ENCODE measurements at places on chromosomes 12 and 14.

DNA sequence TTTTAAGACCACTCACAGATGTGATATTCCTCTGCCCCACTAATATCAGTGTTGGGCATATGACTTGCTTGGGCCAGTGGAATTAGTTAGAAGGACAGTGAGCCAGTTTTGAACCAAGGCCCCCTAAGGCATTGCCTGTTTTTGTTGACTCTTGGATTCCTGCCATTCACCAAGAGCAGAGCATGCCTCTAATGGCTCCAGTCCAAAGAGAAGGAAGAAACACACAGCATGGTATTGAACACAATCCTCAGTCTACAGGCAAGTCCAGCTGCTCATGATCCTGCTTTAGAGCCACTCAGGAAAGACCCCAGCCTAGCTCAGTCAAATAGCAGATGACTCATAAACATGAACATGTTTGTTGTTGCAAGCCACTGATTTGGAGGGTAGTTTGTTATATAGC, 1201.5 kb downstream of the BCL11B start:
- no peak for DNase-seq

GRCh38 chr12:7034464-7034863, 16.2 kb upstream of the LPCAT3 start:
- no peak for DNase-seq

DNA sequence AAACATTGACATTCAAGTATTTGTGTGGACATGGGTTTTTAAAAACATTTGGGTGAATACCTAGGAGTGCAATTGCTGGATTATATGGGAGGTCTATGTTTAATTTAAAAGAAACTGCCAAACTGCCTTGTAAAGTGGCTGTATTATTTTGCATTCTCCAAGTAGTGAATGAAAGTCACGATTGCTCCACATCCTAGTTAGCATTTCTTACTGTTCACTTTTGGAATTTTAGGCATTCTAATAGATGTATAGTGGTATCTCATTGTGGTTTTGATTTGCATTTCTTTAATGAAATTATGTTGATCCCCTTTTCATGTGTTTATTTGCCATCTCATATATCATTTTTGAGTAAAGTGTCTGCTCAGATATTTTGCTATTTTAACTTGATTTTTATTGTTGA, 159.5 kb downstream of the FOXG1 start:
- no peak for DNase-seq

DNA sequence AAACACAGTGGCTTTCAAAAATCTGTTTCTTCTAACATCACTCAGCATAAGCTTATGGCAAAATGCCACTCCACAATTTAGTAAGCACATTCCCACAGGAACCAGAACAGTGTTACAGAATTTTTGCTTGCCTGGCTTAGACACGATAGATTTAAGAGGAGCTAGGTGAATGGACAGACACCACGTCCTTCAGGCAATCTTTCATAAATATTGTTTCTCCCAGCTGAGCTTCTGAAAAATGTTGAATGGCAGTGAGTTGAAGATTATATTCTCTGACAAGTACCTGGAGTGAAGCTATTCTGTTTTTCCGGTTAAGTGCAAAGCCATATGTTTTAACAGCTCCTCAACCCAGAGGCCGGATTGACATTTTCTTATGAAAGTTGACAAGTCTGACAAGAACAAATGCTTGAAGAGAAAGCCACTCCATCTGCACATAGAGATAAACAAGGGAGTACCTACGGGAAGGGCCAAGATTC, 102.0 kb downstream of the FSCB start:
- no peak for DNase-seq

DNA sequence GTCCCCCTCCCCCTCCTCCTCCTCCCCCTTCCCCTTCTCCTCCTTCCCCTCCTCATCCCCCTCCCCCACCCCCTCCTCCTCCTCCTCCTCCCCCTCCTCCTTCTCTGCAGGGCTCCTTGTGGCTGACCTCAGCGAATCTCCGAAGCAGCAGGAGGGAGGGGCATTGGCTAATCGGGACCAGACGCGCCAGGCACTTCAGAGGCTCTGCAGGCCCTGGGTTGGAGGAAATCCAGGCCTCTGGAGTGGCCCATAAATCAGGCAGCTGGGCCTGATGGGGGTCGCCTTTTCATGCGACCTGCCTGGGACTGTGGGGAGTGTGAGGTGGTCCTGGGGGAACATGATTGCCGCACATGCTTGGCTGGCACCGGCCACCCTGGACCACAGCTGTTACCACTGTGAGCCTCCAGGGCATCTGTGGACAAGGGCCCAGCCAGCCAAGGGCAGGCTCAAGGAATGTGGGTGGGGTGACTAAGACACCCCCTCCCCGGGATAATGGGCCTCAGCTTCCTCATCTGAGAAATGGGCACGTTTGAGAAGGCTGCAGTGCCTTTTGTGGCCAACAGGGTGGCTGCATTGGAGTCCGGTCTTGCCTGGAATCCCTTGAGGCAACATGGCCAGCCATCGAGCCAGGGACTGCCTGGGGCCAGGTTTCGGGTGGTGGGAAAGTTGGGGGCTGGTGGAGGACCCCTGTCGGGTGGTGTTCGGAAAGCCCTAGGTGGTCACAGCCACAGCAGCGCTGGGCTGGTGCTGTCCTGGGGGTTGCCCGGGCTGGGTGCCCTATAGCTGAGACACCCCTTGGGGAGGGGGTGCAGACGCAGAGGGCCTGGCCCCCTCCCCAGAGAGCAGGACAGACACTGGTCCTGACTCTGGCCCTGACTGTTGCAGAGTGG, 12.0 kb downstream of the KIF26A start:
- DNase-seq = no peak

DNA sequence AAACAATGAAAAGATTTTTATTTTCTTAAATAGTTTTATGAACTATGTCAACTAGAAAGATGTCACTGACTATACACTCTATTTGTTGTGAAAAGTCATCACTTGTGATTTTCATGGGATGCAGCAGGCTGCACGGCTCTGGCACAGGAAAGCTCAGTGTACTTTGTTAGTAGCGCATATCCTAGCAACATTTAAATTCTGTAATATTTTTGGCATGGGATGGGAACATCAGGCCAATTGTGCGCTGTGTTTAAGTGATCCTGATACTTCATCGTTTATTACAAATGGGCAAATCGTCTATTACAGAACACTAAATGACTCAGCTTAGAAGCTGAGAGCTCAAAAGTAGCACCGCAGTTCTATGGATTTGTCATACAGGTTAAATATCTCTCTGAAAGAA, 60.7 kb upstream of the SAV1 start:
- DNase-seq = no peak

DNA sequence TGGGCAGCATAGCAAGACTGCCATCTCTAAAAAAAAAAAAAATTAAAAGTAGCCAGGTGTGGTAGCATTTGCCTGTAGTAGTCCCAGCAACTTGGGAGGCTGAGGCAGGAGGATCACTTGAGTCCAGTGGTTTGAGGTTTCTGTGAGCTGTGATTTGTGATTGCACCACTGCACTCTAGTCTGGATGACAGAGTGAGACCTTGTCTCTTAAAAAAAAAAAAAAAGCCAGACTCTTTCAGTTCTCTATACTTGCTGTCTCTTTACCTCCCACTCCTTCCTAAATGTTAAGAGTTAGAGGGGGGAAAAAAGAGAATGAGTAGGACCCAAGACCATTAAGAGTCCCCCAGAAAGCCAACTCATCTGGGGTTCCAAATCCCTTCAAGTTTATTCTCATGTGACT, 17.8 kb downstream of the EIF2S1 start:
- no peak for DNase-seq

GRCh38 chr14:38848243-38848935, 254.6 kb downstream of the SEC23A start:
- no peak for DNase-seq

DNA sequence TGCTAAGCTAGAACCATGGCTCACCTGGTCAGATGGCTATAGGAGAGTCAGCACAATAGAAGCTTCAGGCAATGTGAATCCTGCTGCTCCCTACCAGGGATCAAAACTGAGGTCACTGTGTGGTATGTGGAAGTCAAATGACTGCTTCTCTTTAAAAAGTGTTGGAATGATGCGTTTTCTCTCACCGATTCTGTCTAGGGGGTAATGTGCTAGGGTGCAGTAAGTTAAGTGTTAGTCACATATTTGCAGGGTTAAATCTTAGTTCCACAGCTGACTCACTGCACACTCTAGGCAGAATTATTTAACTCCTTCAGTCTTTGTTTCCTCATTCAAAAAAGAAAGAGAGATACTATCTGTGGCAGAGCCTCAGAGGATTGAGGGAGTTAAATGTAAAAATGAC, 696.6 kb downstream of the DIO2 start:
- no peak for DNase-seq

GRCh38 chr12:68868043-68868790, 60.2 kb downstream of the MDM2 start:
- DNase-seq = no peak

- no peak for DNase-seq
Measured at GRCh38 chr12:110658242-110658641, 30.7 kb downstream of the HVCN1 start.

DNA sequence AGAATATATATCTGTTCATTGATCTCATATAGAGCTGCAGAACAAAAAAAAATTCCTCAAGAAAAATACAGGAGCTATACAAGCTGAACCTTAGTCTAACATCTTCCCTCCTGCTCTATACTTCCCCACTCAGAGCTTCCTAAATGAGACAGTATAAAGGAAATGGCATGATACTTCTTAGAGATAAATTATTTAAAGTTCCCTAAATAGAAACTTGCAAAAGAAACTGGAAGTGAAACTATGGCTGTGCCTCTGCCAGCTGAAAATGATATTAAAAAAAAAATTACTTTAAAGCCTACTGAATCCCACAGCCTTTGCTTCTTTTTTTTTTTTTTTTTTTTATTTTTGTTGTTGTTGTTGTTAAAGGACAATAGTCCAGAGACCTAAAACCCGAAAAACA, 11.6 kb upstream of the NEK9 start:
- no peak for DNase-seq

- DNase-seq = no peak
Measured at GRCh38 chr12:101891462-101891971, 14.1 kb downstream of the DRAM1 start.

DNA sequence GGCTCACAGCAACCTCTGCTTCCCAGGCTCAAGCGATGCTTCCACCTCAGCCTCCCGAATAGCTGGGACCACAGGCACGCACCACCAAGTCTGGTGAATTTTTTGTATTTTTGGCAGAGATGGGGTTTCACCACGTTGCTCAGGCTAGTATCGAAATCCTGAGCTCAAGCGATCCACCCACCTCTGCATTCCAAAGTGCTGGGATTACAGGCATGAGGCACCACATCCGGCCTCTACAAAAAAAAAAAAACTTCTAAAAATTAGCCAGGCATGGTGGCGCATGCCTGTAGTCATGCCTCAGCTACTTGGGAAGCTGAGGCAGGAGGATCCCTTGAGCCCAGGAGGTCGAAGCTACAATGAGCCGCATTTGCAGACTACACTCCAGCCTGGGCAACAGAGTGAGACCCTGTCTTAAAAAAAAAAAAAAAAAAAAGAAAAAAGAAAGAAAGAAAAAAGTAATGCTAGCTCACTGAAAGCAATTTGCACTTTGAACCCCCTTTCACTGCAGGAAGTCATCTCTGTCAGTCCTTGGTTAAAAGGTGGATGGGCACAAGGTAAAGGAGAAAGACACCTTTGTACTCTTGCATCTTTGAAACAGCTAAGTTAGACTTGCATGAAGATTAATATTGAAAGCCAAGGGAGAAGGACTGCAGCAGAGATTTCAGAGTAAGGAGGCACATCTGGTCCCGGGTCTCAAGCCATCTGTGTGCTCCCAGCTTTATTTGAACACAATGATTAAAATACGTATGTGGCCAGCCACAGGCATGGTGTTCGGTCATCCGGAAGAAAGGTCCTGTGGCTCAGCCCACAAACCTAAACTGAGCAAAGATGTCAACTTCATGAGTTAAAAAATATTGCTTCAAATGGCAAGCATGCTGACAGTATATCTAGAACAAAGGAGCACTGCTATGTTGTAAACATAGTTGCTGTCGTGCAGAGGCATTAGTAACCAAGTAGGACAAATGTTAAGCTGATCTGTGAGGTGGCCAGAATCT, 103.8 kb upstream of the HMGA2 start:
- no peak for DNase-seq
